Vein endothelial cell (primary cell): ENCODE measurements at places on chromosomes 5 and 9. TPM values are rescaled to one million over a fixed set of nuclear protein-coding genes. Genes with fewer than 3 reads are reported as not detected.

Gene ANGPTL2
- total RNA-seq, result 18.8 and 23.8 TPM in 2 replicates

Gene PRLR
- not detected in 2 replicates for total RNA-seq

Gene TMOD1
- 1.1 and 2.0 TPM in 2 replicates for total RNA-seq

Gene ANKHD1
- total RNA-seq, result 74.1 and 79.5 TPM in 2 replicates

Gene TXNDC8
- not detected in 2 replicates for total RNA-seq

Gene ROPN1L
- total RNA-seq, result 0.96 and 1.3 TPM in 2 replicates

Gene FOXD4L5
- total RNA-seq, result not detected in 2 replicates

Gene IFNA1
- total RNA-seq, result not detected in 2 replicates

Gene SPATA24
- total RNA-seq, result 4.1 and 6.2 TPM in 2 replicates

Gene FAM221B
- not detected in 2 replicates for total RNA-seq

Gene ABO
- 0.10 TPM in 1 of 2 replicates, not detected in the other for total RNA-seq

Gene TAF1L
- under 0.01 TPM in 1 of 2 replicates, not detected in the other for total RNA-seq

Gene WNT8A
- under 0.01 TPM in 1 of 2 replicates, not detected in the other for total RNA-seq

Gene GFRA3
- total RNA-seq, result 0.10 TPM in 1 of 2 replicates, not detected in the other

Gene PCDHGA3
- 0.86 and 1.3 TPM in 2 replicates for total RNA-seq

Gene IFNA21
- not detected in 2 replicates for total RNA-seq

Gene C8G
- total RNA-seq, result 0.33 and 0.76 TPM in 2 replicates

Gene TNC
- 1.3 and 2.7 TPM in 2 replicates for total RNA-seq

Gene CARD9
- total RNA-seq, result 0.57 and 0.65 TPM in 2 replicates

Gene S1PR3
- total RNA-seq, result 17.8 and 18.9 TPM in 2 replicates

Gene SPATA31E1
- total RNA-seq, result not detected in 2 replicates

Gene PKD2L2
- 0.10 TPM in 1 of 2 replicates, not detected in the other for total RNA-seq

Gene MEGF10
- 1.3 and 4.6 TPM in 2 replicates for total RNA-seq

Gene PCDHB5
- 0.98 and 1.3 TPM in 2 replicates for total RNA-seq

Gene ACSL6
- total RNA-seq, result not detected in 2 replicates

Gene PFN3
- total RNA-seq, result not detected in 2 replicates

Gene SLIT3
- 0.10 and 0.33 TPM in 2 replicates for total RNA-seq

Gene DMGDH
- total RNA-seq, result 0.33 and 0.38 TPM in 2 replicates
